ENCODE measurements at places on chromosomes 2 and 18.

DNA sequence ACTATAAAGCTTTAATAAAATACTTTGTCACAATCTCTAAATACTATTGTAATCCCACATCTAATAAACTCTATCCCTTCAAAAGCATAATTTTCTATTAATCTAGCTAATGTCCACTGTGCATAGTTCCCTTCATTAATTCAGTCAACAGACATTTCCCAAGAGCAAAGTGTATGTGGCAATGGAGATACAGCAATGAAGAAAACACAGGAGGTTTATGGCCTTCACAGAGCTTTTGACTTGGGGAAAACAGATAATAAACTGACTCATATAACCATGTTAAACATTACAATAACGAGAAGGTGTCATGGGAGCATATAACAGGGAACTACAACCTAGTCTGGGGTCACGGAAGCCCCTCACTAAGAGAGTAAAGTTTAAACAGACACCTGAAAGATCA, 86.3 kb downstream of the SPIRE1 start:
- H3K27me3 ChIP-seq, result no peaks in the 10 kb centered on the region
- 0 out of 2 replicates have a peak, but pooled peaks cover 5% of the 10 kb centered on the region for H3K4me1 ChIP-seq
- no peak overlapping the region for H3K27ac ChIP-seq
- no peak overlapping the region for H3K4me3 ChIP-seq
- DNase-seq, result no peak

GRCh38 chr18:79484661-79485621, 89.2 kb downstream of the NFATC1 start:
- H3K36me3 ChIP-seq, result no peaks in the 10 kb centered on the region
- DNase-seq, result peak; percentile 58
- no peak overlapping the region for H3K27ac ChIP-seq

- H3K27me3 ChIP-seq, result no peaks in the 10 kb centered on the region
- no peaks in the 10 kb centered on the region for H3K4me1 ChIP-seq
- no peak overlapping the region for H3K27ac ChIP-seq
- no peak overlapping the region for H3K4me3 ChIP-seq
- H3K36me3 ChIP-seq, result no peaks in the 10 kb centered on the region
- DNase-seq, result no peak
These were observed 362.5 kb upstream of the ACVR2A start for GRCh38 chr2:147482111-147482895.

- no peak for DNase-seq
- no peak overlapping the region for H3K27ac ChIP-seq
- H3K36me3 ChIP-seq, result no peaks in the 10 kb centered on the region
- H3K27me3 ChIP-seq, result no peaks in the 10 kb centered on the region
These were observed 56.3 kb upstream of the STAT1 start for GRCh38 chr2:191070276-191070675.
